ENCODE measurements at places on chromosomes 4 and X.

DNA sequence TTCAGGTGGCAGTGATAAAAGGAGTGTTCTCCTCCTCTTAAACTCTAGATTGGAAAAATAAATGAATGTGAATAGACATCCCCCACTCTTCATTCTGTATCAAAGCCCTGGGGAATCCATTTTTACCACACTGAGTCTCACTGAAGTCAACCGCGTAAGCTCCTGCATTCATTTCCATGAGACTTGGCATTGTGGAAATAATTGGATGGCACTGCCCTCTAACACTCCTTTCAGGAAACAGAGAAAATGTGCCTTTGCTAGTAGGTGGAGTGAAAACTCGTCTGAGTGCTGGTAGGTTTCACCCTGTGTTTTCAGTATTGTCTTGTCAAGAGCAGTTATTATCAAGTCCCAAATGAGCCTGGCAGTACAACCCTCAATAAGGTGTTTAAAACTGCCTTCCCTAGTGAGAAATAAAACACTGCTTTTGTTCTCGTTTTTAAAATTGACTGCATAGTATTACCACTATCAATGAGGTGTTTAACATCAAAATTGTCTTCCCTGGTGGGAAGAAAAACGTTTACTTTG is 9.7 kb upstream of the CDKN2AIP start:
- no peak for DNase-seq

DNA sequence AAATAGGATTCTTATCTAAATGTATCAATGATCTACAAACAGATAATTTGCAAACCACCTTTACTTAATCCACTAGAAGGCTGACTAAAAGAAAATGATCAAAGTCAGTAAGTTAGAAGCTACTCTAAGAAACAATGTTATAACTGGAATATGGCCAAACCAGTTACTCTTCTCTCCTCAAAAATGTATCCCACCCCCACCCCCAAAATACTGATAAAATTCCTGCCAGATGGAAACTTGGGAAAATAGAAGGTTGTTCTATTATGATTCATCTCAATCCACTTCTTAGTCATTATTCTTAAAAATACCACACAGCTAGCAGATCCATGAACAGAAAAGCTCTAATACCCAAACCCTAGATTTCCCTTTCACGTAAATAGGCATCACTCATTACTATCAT is 206.4 kb downstream of the KLHL13 start:
- no peak for DNase-seq

GRCh38 chr4:29046781-29047180 is 1673.4 kb upstream of the PCDH7 start:
- DNase-seq = no peak

GRCh38 chrX:115364670-115365069 is 75.2 kb downstream of the LUZP4 start:
- no peak for DNase-seq

DNA sequence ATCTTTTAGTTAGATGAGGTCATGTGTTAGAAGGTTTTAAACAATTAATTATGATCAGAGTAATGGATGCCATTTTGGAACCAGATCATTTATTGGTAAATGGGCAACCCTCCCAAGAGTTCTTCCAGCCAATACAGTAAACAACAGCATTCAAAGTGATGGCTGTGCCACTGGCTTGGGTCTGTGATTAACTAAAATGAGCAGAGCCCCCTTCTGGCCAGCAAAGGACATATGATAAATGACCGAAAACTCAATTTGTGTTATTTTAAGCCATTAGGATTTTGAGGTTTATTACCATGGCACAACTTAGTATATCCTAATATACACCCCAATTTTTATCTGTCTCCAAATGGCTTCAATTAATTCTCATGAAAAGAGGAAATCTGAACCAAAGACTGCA is 90.8 kb upstream of the NPFFR2 start:
- DNase-seq = no peak

GRCh38 chr4:67055319-67055718 is 490.0 kb downstream of the CENPC start:
- no peak for DNase-seq

DNA sequence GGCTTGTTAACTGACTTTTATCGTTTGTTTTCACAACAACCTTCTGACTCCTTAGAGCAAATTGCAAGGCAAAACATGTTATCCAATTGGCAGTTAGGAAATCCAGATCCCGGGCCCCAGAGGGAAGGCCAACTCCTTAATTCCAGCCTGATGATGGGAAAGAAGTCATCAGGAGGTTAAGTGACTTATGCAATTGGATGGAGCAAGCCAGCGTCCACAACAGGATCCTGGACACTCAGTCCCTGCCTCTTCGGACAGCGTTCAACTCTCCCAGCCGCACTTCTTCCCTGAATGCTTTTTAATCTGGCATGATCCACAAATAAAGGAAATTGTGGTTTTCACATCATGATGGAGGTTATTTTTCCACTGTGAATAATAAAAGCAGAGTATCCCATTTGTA is 310.1 kb downstream of the RAB28 start:
- DNase-seq = no peak

DNA sequence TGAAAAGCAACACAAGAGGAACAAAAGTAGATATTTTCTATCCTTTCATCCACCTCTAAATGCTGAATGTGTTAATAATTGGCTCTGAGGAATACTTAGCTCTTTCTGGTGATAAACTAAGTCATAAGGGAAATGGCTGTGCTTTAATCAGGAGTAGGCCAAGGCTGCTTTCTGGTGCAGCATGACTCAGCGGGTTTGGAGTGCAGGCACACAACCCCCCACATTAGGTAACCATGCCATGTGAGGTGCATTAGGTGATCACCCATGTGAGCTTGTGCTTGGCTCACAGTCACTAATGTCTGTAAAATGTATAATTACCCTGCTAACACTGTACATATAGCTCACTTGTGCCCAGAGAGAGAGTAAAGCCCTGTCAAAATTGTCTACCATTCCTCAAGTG is 57.2 kb downstream of the USP38 start:
- no peak for DNase-seq

DNA sequence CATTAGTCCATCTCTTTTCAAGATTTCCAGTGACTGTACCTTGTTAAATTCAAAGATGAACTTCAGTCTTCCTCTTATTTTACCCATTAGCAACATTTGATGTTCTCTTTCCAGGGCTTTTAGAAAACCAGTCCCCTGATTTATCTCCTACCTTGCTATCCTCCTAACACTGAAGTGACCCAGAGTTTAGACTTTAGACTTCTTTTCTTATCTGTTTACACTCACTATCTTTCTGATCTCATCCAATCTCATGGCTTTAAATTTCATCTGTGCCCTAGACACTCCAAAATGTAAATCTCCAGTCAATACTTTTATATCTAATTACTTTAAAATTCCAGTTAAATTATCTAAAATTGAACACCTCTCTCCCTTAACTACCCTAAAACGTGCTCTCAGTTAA is 13.5 kb upstream of the CXXC4 start:
- no peak for DNase-seq

- no peak for DNase-seq
These were observed 76.2 kb upstream of the SCOC start for GRCh38 chr4:140297221-140297570.

DNA sequence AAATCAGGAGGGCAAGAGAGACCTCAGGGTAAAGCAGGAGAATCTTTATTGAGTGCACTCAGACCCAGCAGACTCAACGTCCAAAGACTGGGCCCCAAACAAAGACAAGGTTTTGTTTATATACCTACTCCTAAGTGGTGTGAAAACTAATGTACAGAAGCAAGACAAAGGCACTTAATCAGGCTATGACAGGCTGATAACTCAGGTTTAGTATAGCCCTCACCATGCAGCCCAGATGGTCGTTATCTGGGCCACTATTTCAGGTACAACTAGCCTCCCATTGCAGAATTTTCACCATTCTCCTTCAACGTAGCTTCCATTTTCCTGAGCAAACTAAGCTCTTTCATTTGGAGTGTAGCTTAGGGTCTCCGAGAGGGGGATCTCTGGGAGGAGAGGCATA is 36.9 kb downstream of the SULT1E1 start:
- DNase-seq = no peak

DNA sequence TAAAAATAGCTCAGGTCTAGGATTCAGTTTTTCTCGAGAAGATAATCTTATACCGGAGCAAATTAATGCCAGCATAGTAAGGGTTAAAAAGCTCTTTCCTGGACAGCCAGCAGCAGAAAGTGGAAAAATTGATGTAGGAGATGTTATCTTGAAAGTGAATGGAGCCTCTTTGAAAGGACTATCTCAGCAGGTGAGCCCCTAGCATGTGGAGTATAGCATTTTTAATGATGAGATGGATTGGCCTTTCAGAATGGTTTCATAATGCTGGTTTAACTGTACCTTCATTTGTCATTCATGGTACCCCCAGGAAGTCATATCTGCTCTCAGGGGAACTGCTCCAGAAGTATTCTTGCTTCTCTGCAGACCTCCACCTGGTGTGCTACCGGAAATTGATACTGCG is 79.4 kb downstream of the SLC10A6 start:
- DNase-seq = no peak

DNA sequence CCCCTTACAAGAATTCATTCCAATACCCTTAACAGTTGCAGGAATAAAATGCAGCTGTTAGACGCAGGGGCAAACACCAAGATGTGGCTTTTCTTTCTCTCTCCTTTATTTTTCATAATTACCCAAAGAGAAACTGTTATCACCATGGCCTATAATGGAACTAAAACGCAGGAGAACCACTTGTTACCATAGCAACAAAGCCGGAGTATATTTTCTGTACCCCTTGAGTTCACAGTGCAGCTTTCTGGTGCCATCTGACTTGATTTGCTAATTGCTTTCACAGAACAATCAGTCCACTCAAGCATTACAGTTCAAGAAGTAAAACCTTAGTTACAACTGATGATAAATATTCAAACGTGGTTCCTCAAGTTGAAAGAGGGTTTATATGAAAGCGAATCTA is 157.9 kb downstream of the AMELX start:
- no peak for DNase-seq

DNA sequence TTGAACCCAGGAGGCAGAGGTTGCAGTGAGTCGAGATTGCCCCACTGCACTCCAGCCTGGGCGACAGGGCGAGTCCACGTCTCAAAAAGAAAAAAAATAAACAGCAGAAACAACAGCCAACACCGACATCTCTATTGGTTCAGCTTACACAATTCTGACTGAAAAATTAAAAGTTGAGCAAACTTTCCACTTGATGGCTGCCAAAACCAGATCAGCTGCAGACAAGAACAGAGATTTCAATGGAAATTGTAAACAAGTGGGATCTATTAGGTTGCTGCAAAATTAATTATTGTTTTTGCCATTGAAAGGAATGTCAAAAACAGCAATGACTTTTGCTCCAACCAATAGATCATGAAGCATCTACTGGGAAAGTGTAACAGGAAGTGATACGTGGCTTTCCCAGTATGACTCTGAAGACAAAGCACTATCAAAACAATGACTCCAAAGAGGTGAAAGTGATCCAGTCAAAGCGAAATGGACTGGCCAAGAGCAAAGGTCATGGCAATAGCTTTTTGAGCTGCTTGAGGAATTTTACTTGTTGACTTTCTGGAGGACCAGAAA is 26.3 kb downstream of the UPF3B start:
- no peak for DNase-seq

DNA sequence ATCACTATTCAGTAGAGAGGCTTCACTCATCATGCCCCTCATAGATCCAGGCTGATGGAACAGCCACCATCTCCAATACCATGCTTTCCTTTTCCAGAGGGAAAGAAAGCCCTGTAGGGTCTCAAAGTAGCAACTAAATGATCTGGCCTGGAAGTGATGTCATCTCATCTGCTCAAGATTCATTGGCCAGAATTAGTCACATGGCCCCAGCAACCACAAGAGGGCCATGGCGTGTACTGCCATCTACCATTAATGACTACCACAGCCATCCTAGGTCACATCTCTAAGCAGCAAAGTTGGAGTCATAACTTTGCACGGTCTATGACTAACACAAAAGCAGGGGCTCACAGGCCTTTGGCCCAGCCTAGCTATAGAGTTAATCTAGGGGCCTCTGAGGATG is 194.8 kb downstream of the KIT start:
- no peak for DNase-seq

GRCh38 chr4:119212234-119212963 is at the start of gene USP53:
Gene USP53, plus strand, starts transcription at chr4:119212713. Its CDS starts 27,047 bp downstream, at chr4:119239760.
- peak; percentile 95 for DNase-seq

DNA sequence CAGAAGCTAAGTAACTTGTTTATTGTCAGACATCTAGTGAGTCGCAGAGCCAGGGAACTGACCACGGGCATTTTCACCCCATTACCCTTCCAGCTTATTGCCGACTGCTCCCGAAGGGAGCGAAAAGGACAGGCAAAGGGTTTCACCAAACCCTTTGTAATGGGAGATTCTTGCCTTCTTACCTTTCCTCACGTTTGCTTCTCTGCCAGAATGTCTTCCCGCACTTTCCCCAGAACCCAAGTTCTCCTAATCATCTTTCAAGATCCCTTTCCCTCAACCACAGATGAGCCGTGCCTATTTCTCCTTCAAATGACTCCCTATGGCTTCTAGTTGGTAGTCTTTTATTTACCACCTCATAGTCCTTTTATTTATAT is 520 bp upstream of the SRP72 start:
- no peak for DNase-seq

All from stimulated activated CD4-positive, alpha-beta T cell treated with anti-CD3 and anti-CD28 coated beads, Interleukin-15, amount 100 ng/mL, for 1 hour (primary cell).